ENCODE measurements at places on chromosomes 6 and 20. TPM values are rescaled to one million over a fixed set of nuclear protein-coding genes. Genes with fewer than 3 reads are reported as not detected.

The ADGB gene
- not detected for total RNA-seq

The SLC22A16 gene
- not detected for total RNA-seq

The MED20 gene
- 40.3 TPM for total RNA-seq

The OXT gene
- total RNA-seq, result not detected

The RBL1 gene
- 34.7 TPM for total RNA-seq

The MYLK4 gene
- total RNA-seq, result 0.40 TPM

The POPDC3 gene
- total RNA-seq, result 0.14 TPM

The METTL24 gene
- not detected for total RNA-seq

The C6orf58 gene
- total RNA-seq, result not detected

The ZNF391 gene
- total RNA-seq, result 0.53 TPM

The OR2B6 gene
- total RNA-seq, result not detected

The AIF1 gene
- not detected for total RNA-seq

The NR2E1 gene
- total RNA-seq, result not detected

The HDDC2 gene
- total RNA-seq, result 24.6 TPM

The TGM3 gene
- total RNA-seq, result not detected

Data from thoracic aorta endothelial cell (primary cell).